Effector memory CD4-positive, alpha-beta T cell (primary cell): ENCODE measurements at places on chromosomes 5 and 9.

DNA sequence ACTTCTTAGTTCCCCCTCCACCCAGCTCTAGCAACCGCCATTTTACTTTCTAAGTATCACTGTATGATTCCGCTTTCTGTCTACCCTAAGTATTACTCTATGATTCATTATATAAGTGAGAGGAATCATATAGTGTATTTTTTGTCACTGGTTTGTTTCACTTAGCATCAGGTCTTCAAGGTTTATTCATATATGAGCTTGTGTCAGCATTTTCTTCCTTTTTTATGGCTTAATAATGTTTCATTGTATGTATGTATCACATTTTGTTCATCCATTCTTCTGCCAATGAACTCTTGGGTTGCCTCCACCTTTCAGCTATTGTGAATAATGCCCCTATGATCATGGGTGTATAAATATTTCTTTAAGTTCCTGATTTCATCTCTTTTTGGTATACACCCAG, 222.8 kb downstream of the SNCAIP start:
- DNase-seq: no peak

GRCh38 chr5:83394190-83394589, 77.4 kb upstream of the VCAN start:
- no peak for DNase-seq

- DNase-seq: no peak
Observed at GRCh38 chr9:33192493-33193255, 25.5 kb upstream of the B4GALT1 start.

- DNase-seq: no peak
Observed at GRCh38 chr5:96370976-96371375, 62.1 kb downstream of the PCSK1 start.

- no peak for DNase-seq
Observed at GRCh38 chr5:55031492-55031891, 7.4 kb downstream of the GZMK start.

GRCh38 chr5:58369513-58370190, 90.2 kb downstream of the PLK2 start:
- DNase-seq: no peak

DNA sequence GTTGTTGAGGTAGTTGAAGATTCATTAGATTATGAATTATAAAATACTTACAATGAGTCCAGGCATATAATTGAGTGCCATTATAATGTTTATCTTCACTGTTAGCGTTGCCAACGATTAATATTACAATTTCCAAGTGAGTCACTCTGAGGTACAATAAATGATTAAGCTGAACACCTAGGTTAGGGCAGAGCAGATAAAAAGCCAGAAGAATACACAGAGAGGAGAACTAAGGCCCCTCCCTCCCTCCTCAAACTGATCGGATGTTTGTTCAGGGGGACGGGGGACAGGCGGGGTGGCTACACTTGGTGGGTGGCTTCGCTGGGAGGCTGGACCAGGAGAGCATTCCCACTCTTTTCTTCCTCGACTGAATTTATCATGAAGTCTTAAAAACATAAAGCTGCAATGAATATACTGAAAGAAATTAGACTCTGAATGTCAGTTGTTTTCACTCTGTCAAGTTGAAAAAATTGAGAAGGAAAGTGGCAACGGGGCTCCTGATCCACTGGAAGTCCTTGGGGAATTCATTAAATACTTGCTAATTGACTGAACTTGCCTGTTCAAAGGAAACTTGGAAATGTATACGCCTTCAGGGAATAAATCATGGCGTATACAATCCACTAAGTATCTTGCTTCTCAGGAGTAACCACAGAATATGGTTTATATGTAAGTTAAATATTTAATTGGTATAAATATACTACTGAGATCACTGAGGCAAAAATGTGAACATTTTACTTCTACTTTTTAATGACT, 198.1 kb downstream of the TSSK1B start:
- DNase-seq: no peak

- no peak for DNase-seq
Observed at GRCh38 chr5:88667496-88668201, 215.3 kb downstream of the MEF2C start.

GRCh38 chr9:97579914-97580313, 53.3 kb downstream of the TSTD2 start:
- no peak for DNase-seq

DNA sequence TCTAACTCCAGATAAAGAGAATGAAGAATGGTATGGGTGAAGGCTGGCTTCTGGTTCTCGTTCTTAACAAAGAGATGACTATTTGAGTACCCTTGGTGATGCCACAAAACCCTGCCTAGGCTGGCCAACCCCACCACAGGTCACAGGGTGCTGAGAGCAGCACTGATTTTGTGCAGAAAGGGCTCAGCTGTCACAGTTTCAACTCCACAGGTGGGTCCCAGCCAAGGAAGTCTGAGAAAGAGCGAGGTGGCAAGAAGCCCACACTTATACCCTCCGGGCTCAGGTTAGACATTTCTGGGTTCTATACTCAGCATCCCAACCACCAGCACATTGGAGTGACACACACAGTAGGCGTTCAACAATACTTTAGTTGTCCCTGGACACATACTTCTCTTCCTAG, 118.1 kb downstream of the SLIT3 start:
- DNase-seq: no peak

GRCh38 chr5:123452401-123452800, 29.2 kb upstream of the CEP120 start:
- DNase-seq: no peak

DNA sequence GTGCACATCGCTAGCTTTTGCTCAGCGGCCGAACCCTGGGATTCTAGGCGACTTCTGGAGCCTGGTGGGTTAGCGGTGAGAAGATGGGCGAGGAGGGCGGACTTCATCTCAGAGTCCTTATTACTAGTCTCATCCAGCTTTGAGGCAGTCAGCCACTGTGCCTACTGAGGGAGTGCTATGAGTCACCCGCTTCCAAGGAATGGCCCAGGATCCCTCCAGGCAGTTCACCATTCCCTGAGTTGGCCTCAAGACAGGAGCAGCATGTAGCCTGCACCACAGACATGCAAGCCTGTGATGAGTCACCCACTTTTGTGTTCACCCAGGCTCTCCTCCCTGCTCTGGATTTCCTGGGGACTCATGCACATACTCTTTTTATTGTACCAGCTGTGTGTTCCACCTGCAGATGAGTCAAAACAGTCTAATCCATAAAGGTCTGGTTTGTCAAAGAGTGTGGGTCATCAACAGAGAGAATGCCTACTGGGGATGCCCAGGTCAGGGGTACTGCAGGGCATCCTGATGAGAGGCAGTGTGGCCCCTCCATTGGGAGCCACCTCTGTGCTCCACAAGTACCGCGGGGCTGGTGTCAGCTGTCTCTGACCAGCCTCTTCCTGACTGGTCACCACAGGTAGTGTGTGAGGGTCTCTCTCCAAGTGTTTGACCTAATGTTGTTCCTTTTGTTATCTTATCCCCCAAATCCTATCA, 20.2 kb downstream of the SLC22A5 start:
- no peak for DNase-seq

- no peak for DNase-seq
Observed at GRCh38 chr9:98357921-98358535, 102.6 kb upstream of the TBC1D2 start.

GRCh38 chr5:102959055-102959454, 160.9 kb downstream of the GIN1 start:
- DNase-seq: no peak

DNA sequence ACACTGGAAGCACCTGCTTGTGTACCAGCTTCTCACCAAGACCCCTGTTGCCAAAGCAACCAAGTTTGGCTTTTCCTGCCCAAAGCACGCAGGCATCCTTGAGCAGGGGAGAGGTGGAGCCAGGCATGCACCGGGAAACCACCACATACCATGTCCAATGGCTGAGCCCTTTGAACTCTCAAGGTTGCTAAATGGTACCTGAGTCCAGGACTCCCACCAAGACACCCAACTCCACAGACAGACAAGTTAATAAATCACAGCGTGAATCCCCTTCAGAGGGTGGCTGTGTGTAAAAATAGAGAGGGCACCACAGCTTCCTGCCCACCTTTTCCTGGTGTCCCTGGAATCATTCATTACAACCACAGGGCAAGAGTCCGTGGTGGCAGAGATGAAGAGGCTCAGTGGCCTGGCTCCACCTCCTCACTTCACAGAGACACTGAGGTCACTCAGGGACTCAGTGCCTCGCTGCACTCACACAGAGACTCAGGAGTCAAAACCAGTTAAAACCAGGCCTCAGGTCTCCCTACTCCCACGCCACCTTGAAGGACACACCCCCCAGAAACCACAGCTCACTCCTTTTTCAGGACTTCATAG, 143.7 kb downstream of the C5orf15 start:
- DNase-seq: no peak

DNA sequence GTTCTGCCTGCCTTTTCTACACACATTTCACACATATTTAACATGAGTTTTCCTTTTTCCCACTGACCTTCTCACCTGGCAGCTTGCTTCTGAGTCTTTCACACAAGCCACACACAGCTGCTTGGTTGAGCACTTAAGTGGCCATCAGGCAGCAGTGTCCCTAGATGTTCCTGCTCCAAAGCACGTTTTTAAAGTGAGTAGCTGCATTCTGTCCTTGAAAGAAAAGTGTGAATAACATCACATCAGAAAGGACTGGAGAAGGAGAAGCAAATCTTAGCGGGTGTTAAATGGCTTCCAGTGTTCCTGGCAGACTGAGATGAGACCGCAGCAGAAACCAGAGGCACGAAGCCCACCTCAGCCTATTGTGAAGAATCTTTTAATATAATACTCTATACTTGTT, 209.2 kb upstream of the IRX4 start:
- no peak for DNase-seq

DNA sequence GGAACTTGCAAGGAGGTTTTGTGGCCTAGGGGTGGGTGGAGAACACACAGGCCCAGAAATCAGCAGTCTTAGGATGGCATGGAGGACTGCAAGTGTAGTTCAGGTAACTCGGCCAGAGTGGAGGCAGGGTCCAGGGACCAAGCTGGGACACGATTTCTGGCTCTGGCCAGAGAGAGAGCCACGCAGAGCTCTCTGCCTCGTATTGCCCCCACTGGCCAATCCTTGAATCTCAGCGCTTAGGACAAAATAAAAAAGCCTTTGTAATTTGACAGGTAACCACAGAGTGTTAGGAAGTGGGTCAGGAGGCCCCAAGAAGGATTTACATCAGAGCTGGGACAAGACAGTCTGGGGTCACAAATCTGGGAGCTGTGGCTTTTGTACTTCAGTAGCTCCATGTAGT, 11.7 kb downstream of the MAP3K1 start:
- DNase-seq: no peak

DNA sequence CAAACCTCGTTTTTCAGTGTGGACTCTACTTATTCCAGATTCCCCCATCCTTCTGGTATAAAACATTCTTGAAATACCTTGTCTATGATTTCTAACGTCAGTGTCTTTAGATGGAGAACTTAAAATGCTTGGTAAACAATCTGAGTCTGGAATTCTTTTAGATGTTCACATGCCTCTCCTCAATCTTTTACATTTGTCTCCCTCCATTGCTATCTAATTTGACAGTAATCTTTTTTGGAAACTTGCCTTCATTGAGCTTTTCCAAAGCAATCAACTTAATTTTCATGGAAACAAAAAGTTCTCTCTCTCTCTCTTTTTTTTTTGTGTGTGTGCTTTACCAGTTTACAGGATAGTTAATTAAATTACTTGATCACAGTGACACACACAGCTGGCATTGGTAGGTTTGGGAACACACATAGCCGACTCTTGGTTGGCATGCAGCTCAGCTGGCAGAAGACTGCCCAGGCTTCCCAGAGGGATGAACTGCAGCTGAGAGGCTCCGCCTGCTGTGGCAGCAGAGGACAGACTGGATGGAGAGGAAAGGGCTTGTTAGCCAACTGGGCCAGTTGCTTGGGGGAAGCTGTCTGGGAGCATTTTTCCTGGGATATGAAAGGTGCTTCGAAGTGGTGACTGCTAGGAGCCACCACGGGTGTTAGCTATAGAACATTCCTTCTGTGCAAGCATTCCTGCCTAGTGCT, 271.3 kb downstream of the ZSWIM6 start:
- no peak for DNase-seq

- no peak for DNase-seq
Observed at GRCh38 chr5:19923742-19924141, 64.3 kb downstream of the CDH18 start.
